ENCODE measurements at places on chromosomes 7 and 10.
A peak's percentile ranks its signal among the peaks of the same experiment; 100 is the strongest.

- DNase-seq = no peak
Observed at GRCh38 chr7:142508251-142508650, 241.0 kb upstream of the PRSS1 start.

DNA sequence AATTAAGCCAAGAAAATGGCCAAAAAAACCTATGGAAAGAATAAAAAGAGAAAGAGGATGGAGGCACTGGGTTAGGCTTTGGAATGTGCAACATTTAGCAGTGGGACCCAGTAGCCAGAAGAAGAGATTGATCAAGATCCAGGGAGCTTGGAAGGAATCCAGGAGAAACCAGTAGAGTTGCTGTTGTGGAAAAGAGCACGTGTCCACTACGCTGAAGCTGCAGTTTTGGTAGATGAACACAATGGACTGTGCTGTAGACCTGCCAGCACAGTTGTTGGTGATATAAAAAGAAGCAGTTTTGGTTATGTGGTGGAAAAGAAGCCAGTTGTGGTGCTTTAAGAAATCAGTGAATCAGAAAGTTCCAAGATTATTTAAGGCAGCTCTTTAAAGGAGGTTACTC, 802.2 kb upstream of the POM121L12 start:
- no peak for DNase-seq

- DNase-seq = no peak
Observed at GRCh38 chr7:114375907-114376306, 38.7 kb upstream of the FOXP2 start.

DNA sequence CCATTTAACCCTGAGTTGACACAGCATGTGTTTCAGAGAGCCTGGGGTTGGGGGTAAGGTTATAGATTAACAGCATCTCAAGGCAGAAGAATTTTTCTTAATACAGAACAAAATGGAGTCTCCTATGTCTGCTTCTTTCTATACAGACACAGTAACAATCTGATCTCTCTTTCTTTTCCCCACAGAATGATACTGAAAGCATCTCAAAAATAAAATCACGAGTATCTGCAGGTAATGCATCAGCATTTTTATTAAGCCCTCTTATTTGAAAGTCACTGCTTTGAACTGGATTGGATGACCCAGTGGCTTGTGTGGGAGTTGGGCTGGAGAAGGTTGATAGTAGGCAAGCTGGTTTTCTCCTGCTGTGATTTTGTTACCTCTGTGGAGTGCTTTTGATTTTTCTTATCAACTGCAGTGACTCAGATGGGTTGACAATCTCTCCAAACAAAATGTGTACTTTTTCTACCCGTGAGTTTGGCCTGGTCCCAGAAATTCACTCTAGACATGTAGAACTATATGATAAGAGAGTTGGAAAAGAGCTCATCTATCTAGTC, 253.5 kb upstream of the PRKCQ start:
- no peak for DNase-seq

DNA sequence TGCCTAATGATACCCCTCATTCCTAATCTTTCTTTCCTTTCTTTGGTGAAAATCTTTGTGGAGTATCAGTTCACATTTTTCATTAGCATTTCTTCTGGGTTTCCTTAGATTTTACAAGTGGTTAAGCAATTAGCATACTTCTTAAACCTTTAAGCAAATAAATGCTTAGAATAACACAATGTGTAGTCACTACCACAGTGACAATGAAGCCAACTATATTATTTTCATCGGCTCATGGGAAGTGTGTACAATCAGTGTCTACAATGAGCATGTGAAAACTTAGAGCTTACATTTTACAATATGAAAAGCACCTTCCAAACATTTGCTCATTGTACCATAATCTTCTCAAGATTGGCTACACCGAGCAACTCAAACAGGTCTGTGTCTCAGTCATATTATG, 176.2 kb upstream of the PLXNA4 start:
- DNase-seq = no peak

DNA sequence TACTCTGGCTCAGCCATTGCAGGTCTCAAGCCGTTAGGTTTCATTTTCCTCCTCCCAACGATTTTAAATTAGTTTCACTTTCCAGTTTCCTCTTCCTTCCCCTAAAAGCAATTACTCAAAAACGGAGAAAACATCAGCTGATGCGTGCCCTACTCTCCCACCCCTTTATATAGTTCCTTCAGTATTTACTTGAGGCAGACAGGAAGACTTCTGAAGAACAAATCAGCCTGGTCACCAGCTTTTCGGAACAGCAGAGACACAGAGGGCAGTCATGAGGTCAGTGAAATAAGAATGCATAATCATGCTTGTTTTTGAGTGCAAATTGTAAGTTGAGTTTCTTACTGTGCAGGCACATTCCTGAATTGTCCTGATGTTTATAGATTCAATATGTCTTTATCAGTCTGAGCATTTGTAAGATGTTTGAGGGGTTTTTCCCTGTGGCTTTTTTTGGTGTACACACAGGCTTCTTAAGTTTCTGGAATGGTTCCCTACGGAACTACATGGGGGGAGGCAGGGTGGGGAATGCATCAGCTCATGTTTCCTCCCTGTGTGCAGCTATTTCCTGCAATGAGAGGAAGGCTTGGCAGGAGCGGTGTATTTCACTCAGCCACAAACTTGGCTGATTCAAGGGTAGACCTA, at the start of gene IFIT3:
IFIT3 (plus strand) TSS at position 195 of the 639 bp plus-strand sequence; CDS start at position 272, 77 bp downstream.
- DNase-seq = peak; percentile 43

- DNase-seq = no peak
Observed at GRCh38 chr10:130459851-130460490, 323.8 kb downstream of the GLRX3 start.

DNA sequence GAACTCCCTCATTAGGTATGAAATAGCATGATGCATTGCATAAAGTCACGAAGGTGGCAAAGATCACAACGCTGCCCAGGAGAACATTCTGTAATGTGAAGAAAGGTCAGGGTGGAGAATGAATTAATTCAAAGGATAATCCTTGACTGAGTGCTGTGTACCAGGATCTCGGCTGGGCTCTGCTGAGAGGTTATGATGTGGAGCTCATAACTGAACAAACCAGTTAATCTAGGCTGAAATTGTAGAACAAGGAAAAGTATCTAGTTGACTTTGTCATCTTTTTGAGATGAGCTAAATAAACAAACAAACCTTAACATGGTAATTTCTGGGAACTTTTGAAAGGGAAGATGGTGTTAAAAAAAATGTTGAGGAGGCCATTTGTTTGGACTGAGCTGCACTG, 6.1 kb downstream of the MSMB start:
- DNase-seq = no peak

DNA sequence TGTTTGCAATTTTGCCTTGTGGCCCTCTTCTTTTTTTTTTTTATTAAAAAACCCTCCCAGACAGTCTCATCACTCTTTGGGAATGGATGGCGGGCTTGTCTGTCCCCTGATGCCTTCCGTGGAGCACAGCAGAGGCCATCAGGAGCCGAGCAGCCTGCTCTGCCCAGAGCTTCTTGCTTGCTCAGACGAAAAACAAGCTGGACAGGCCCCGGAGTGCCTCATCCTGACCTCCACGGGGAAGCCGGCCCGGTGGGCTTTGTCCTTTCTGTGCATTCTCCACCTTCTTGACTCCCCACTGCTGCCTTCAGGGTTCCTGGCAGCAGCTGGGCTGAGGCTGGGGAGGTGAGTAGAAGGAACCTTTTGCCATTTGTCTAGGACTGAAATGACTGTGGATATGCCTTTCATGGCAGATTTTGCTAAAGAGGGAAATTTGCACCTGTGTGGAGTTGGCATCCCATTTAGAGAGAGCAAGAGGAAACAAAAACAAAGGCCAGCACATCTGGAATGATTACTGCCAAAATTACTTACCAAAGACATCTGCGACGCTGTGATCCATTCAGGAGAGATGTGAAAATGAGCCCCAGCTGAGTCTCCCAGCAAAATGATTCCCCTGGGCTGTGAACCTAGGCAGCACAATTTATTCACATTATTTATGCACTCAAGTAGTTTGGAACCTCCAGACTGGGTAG, 108.3 kb downstream of the AOAH start:
- no peak for DNase-seq

GRCh38 chr7:128895320-128895719, 15.2 kb downstream of the KCP start:
- no peak for DNase-seq

GRCh38 chr7:156496363-156496769, 144.2 kb upstream of the RNF32 start:
- no peak for DNase-seq

- no peak for DNase-seq
Observed at GRCh38 chr10:119831656-119832055, 41.0 kb downstream of the MCMBP start.

DNA sequence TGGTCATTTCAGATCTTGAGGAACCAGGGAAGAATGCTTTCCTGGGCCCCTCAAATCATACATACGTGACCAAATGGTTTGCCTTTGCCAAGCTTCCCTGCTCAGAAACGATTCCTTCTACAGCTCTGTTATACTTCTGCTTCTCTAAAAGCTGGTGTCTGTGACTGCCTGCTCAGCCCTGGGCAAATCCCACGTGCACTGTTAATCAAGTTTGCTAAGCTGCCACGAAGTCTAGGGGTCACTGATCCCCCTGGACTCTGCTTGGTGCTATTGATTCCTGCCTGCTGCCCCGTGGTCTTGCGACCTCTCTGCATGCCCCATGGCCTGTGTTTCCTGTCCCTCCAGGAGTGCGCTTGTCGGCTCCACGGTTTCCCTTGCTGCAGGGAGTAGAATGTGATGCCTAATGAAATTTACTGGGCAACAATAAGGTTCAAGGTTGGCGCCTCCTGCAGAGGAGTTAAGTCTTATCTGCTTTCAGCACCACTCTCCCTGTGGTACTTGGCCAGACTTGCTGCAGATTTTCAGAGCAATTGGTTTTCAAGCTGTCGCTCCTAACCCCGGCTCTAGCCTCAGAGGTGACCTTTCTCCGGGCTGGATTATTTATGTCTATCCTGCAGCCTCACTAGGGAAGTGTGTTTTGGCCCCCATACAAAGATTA, 201.6 kb upstream of the FZD8 start:
- no peak for DNase-seq

- no peak for DNase-seq
Observed at GRCh38 chr7:53050433-53050832, 15.0 kb downstream of the POM121L12 start.

DNA sequence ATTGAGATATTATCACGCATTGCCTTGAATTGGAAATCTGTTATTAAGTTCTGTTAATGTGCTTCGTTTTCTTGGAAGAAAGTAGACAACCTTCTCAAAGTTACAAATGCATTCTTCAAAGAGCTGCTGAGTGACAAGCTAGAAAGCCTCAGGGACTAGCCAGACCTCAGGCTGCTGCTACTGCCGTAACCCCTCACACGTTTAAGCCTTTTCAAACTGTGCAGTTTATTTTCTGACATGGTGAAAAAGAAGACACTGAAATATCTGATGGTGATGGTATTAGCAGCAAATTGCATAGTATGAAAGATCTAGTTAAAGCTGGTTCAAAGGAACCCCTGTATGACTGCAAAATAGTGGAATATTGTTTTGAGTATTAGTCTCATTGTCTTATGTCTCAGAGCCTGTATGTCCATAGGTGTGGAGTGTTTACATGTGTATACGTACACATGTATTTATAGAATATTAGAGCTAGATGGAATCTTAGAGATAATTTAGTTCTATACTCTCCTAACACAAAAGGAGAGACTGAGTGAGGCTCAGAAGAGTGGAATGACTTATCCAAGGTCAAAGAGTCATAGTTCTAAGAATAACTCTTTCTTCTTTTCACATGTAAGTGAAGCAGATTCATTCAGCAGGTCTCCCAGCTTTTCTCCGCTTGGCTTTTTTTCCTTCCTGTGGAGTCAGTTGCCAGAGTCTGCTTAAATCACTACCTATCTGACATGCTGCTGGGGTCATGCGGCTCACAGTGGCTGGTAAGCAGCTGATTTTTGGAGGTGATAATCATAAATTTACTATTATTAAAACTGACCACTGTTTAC, 431.9 kb downstream of the PLXDC2 start:
- DNase-seq = no peak

DNA sequence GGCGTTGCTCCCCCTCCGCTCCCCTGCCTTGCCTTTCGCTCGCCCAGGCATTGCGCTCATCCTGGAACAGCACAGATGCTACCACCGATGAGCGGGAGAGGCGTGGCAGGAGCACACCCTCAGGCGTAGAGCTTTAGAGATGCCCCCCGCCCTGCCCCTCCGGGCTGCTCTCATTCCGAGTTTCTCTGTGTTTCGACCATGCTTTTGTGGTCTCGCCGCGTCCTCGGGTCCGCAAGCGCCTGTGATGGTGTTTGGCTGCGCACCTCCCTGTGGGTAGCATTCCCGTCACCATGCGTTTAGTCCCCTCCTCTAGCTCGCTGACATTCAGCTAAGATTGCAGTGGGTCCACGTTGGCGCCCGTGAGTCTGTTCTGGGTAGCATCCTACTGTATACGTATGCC, 18.7 kb downstream of the NOM1 start:
- no peak for DNase-seq

DNA sequence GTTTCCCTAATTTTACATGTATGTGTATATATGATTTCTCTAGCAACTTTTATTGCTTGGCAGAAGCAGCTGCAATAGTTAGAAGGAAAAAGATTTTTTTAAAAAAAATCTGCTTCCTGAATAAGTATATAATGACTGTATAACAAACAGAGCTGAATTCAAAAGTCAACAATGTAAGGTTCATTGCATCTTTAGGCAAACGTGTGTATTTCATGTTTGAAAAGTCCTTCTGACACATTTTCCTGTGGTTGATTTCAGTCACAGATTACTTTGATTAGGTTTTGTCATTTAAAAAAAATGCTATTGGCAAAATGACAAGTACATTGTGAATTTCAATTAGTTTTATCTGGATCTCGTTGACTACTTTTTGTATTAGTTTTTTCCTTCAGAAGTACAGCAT, 231.0 kb downstream of the CSTF2T start:
- DNase-seq = no peak

GRCh38 chr10:126259760-126260479, 128.4 kb downstream of the ADAM12 start:
- no peak for DNase-seq

DNA sequence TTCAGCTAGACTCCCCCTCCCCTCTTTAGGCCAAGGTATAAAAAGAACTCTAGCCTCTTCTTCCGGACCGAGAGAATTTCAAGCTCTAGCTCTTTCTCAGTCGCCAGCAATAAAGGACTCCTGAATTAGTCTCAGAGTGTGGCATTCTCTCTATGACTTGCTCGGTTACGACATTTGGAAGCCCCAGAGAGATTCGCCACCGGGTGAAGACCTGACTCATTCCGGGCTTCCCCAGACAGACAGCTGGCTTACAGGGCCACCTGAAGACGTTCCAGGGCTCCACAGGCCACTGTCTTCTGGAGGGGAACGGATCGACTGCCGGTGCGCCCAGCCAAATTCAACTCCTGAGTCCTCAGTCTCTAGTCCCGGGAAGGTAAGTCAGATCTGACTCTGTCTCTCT, at the start of gene AKR1B15:
AKR1B15 (plus strand) TSS at position 234 of the 400 bp plus-strand sequence. CDS start 15,510 bp downstream, outside the sequence.
- no peak for DNase-seq

GRCh38 chr10:86363184-86363832, 3.3 kb downstream of the GRID1 start:
- DNase-seq = no peak

Data from CD4-positive, alpha-beta T cell treated with Interleukin-15 for 1 hour (primary cell).